Muscle of arm (tissue), 14 donors: ENCODE measurements at places on chromosomes 12 and 14. TPM values are rescaled to one million over a fixed set of nuclear protein-coding genes. Genes with fewer than 3 reads are reported as not detected.

GRCh38 chr14:74840603-74841030, 35.3 kb downstream of the PROX2 start:
- no peak for DNase-seq

DNA sequence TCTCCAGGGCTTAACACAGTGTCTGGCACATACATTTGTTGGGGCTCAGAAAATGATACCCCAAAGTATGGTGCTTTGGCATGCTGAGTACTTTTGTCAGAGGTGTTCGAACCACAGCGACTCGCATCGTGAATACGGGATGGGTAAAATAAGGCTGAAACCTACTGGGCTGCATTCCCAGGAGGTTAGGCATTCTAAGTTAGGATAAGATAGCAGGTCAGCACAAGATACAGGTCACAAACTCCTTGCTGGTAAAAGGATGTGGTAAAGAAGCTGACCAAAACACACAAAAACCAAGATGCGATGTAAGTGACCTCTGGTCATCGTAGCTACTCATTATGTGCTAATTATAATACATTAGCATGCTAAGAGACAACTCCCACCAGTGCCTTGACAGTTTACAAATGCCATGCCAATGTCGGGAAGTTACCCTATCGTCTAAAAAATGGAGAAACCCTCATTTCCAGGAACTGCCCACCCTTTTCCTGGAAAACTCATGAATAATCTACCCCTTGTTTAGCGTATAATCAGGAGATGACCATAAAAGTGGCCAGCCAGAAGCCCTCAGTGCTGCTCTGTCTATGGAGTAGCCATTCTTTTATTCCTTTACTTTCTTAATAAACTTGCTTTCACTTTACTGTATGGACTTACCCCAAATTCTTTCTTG, 3.3 kb upstream of the AEBP2 start:
- DNase-seq = no peak

DNA sequence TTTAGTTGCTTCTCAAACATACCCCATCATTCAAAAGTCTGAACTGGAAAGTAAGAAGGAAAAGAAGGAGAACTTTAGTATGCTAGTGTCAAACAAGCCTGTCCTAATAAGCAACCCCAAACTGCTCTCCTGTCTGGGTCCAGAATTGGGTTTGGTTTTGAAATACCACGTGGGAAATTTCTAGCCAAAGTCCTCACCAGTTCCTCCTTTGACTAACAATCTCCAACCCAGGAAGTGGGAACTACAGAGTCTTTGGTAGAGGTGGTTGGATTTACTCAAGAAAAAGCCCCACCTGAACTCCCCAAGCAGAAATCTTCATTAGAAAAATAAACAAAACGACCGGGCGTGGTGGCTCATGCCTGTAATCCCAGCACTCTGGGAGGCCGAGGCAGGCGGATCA, 17.4 kb upstream of the EIF4B start:
- DNase-seq = no peak

- peak; percentile 74 for DNase-seq
Observed at GRCh38 chr12:58346032-58346632, 404.8 kb downstream of the ATP23 start.

- no peak for DNase-seq
Observed at GRCh38 chr14:103832046-103832445, 15.3 kb downstream of the PPP1R13B start.

DNA sequence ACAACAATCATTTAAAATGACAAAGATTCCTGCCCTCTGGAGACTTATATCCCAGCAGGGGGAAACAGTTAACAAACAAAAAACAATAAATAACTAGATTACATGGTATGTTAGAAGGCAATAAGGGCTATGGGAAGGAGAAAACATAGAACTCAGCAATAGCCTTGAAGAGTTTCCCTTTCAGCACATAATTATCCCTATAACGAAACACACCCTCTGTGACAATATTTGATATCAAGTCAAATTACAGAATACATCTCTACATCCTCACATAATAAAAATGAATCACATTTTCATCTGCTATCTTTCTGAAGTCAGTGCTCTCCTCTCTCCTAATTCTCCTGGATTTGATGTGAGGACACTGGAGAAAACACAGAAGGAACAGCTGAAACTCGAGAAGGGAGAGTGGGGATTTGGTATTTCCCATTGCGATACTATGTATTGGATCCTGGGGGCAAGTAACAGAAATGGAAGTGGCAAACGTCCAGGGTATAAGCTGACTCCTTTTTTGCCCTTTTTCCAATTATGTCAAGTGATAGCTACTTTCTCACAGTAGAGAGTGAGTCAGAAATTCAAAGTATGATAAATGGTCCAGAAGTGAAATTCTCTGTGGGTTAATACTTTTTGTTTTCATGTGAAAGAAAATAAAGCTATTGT, 9.7 kb upstream of the PTGER2 start:
- DNase-seq = no peak

GRCh38 chr14:64645220-64645892, 58.9 kb upstream of the PLEKHG3 start:
- peak; percentile 40 for DNase-seq

GRCh38 chr14:32470161-32470715, 141.1 kb downstream of the AKAP6 start:
- peak; percentile 25 for DNase-seq

- no peak for DNase-seq
Observed at GRCh38 chr12:56874821-56875220, 59.4 kb downstream of the SDR9C7 start.

- no peak for DNase-seq
Observed at GRCh38 chr14:54691525-54692283, 124.8 kb downstream of the SAMD4A start.

- no peak for DNase-seq
Observed at GRCh38 chr14:54739514-54739913, 163.1 kb downstream of the GCH1 start.

DNA sequence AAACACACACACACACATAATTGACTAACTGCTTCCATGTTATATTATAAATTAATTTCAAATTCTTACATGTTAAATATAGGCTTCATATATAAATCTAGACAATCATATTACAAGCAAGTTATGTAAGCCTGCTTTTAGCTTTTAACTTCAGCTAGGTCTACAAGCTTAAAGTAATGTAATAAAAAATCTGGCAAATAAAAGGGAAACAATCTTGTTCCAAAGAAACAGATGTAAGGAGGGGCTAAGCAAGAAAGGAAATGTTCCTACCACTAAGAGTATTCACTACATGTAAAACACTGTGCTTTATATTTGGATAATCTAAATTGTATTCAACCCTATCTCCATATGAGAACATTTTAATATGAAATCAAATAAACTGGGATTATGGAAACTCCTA, 110.4 kb downstream of the SLC6A15 start:
- peak; percentile 62 for DNase-seq

DNA sequence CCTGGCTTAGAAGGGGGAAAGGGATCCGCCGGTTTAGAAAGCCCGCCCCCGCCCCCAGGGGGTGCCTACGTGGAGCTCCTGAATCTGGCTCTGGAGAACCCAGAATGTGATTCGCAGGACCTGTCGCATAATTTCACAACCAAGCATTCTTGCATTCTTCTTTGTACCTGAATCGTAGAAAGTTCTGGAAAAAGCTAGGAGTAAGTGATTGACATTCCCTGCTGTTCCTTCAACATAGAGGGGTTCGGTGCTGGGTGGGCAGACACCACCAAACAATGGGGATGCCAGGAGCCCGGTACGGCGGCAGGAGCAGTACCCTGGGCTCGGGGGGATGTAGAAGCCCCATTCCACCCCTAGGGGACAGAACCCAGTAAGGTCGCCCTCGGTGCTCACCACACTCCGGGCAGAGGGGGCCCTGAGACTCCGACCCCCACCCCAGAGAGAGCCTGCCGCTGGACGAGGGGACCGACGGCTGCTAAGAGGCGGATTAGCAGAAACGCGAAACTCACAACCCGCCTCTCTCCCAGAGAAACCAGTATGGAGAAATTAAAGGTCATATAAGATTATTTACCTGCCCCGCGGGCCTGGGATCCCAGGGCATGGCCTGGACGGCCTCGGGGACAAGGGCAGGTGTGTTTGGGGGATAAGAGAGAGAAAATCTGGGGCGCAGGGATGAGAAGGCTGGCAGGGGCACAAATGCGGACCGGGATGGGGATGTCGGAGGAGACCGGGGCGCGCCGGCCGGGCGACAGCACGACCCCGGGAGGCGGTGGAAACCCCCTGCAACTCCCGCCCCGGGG, 520 bp downstream of the CSRP2 start:
- peak; percentile 31 for DNase-seq

SLC6A15 gene
- 2.5 TPM for polyA plus RNA-seq

TMEM63C gene
- 0.49 TPM for polyA plus RNA-seq

TAS2R13 gene
- polyA plus RNA-seq = not detected

CLEC7A gene
- 2.0 TPM for polyA plus RNA-seq

RNF41 gene
- polyA plus RNA-seq = 40.5 TPM
